Spleen (tissue), 13 donors: ENCODE measurements at places on chromosomes 1 and 21.
A peak's percentile ranks its signal among the peaks of the same experiment; 100 is the strongest.

- peak; percentile 63 for DNase-seq
These were observed 31.2 kb downstream of the PIK3C2B start for GRCh38 chr1:204463125-204464060.

GRCh38 chr1:182595641-182596240, 6.7 kb upstream of the RNASEL start:
- DNase-seq: no peak

GRCh38 chr1:65104854-65105534, 43.0 kb upstream of the AK4 start:
- DNase-seq: no peak

DNA sequence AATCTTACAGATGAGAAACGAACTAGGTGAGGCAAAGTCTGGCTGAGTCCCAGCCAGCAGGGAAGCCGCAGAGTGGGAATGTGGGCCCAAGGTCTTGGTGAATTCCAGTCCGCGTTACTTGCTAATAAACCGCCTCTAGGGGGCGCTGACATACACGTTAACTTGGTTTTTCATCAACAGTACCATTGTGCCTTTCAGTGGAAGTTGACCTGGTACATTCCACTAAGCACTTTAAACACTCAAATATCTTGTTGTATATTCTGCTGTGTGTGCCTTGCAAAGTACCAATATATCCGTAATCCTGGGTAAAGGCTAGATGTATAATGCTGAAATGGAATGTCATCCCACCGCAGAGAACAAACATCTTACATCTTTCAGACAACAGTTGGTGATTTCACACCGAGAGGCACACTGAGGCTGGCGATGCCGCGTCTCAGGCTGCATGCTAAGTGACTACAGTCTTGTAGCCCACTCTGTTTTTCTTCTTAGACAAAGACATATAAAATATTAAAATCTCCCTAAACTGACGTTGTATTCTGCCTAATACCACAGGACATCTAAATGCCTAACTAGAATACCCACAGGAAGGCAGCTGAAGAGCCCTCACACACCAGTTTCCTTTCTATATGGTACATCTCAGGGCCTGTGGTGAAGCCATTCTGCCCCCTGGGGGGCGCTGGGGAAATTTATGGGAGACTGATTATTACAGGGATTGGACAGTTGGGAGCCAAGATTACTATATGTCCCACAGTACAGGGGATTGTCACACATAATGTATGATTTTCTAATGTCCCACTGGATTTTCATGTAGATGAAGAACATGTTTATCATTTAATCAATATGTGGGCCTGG, 49.2 kb upstream of the C1orf198 start:
- peak; percentile 85 for DNase-seq

- no peak for DNase-seq
These were observed 143.2 kb upstream of the BACE2 start for GRCh38 chr21:41024746-41025254.

DNA sequence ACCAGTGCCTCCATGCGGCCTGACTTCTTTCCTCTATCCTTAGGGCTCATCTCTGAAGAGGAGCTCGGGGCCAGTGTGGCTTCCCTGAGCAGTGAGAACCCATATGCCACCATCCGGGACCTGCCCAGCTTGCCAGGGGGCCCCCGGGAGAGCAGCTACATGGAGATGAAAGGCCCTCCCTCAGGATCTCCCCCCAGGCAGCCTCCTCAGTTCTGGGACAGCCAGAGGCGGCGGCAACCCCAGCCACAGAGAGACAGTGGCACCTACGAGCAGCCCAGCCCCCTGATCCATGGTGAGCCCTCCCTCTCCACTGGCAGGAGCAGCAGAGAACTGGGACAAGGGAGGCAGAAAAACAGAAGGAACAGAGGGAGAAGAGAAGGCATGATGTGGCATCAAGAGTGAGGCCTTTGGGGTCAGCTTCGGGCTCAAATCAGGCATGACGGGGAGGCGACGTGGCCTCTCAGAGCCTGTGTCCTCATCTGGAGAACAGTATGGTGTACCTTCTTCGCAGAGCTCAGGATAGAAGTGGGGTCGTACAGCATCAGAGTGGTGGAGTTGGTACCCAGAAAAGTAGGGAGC, 6.5 kb upstream of the LRRC71 start:
- no peak for DNase-seq

DNA sequence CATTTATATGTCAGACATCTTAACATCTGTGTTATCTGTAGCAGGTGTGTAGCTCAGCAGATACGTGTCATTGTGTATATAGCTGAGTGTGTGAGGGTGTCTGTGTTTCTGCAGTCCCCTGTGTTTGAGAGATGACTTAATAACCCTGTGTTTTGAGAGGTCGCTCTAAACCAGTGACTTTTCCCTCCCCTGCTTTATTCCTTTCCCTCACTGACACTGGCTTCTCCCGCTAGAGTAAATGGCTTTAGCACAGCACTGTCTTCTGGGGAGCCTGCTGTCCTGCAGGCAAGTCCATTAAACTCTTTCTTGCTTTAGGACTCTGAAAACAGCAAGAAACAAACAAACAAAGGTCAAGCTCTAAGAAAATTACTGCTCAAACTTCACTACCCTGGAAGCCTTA, 53.0 kb downstream of the VANGL1 start:
- DNase-seq: no peak
